ENCODE measurements at places on chromosomes 1 and 21.

- DNase-seq, result no peak
Measured at GRCh38 chr1:67514786-67515185, 84.6 kb upstream of the SERBP1 start.

DNA sequence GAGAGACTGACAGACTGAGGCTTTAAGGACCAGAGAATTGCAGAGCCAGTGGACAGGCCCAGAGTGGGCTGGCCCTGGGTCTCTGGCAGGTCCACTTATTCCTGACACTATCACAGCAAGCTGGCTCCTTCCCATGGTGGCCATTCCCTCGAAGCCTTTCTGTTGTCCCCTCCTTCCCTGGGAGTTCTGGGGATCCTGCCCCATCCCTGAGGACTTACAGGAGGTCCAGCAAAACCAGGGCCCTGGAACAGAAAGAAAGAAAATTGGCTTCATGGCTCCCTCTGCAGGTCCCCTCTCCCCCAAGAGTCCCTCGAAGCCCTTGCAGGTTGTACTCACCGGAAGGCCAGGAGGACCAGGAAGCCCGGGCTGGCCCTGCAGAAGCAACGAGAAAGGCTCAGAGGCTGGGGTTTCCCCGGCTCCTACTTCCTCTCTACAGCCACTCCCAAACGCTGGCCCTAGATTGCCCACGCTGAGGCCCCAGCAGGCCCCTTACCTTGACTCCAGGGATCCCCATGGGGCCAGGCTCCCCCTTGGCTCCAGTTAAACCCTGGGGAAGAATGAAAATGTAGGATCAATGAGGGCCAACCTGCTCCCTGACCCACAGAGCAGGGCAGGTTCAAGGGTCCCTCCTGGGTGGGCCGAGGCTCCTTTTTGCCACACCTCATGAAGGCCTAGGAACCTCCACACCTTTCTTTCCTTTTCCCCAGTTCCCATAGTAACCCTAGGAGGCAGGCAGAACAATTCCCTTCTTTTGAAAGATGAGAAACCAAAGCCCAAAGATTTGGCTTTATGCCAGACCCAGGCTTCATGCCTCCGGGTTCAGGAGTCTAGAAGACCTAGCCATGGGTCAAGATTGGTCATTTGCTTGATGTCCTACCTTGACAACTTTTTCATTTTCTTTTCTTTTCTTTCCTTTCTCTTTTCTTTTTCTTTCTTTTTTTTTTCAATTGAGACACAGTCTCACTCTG lies 4.6 kb downstream of the COL9A2 start:
- DNase-seq, result no peak

GRCh38 chr1:111649648-111650047 lies 30.1 kb downstream of the RAP1A start:
- no peak for DNase-seq

GRCh38 chr1:8586438-8586837 lies 231.0 kb downstream of the RERE start:
- DNase-seq, result no peak

- DNase-seq, result peak; percentile 18
Measured at GRCh38 chr21:21463456-21463855, 465.2 kb downstream of the NCAM2 start.

- no peak for DNase-seq
Measured at GRCh38 chr1:116850436-116850835, 59.3 kb upstream of the PTGFRN start.

DNA sequence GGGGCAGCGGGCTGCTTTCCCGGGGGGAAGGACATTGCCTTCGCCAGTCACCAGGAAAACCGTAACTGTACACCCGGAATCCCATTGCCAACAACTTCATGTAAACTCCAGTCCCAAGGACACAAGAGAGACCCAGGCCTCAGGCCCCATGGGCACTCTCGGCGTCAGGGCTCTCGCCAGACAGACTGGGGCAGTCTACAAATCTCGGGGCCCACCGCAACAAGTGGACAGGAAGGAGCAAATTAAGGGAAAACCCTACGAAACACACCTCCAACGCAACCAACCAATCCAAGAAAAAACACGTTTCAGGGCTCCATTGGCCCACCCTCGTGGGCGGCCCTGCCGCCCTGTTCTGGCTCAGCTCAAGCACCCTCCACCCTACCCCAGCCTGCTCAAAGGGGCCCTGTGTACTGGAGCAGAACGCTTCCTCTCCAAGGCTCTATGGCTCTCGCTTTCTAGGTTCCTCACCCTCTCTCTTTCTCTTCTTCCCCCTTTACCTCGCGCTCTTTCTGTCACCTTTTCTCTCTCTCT lies 4.6 kb upstream of the ZNF678 start:
- DNase-seq, result peak; percentile 53

GRCh38 chr1:201535046-201535918 lies 3.6 kb upstream of the NAV1 start:
- no peak for DNase-seq

GRCh38 chr1:53567851-53568250 lies 108.7 kb downstream of the DMRTB1 start:
- DNase-seq, result no peak

- peak; percentile 31 for DNase-seq
Measured at GRCh38 chr1:64864018-64864940, 102.1 kb downstream of the JAK1 start.

- DNase-seq, result no peak
Measured at GRCh38 chr21:14814991-14815390, 249.8 kb downstream of the NRIP1 start.

GRCh38 chr1:40668769-40669525 lies 3.5 kb upstream of the RIMS3 start:
- DNase-seq, result peak; percentile 72

DNA sequence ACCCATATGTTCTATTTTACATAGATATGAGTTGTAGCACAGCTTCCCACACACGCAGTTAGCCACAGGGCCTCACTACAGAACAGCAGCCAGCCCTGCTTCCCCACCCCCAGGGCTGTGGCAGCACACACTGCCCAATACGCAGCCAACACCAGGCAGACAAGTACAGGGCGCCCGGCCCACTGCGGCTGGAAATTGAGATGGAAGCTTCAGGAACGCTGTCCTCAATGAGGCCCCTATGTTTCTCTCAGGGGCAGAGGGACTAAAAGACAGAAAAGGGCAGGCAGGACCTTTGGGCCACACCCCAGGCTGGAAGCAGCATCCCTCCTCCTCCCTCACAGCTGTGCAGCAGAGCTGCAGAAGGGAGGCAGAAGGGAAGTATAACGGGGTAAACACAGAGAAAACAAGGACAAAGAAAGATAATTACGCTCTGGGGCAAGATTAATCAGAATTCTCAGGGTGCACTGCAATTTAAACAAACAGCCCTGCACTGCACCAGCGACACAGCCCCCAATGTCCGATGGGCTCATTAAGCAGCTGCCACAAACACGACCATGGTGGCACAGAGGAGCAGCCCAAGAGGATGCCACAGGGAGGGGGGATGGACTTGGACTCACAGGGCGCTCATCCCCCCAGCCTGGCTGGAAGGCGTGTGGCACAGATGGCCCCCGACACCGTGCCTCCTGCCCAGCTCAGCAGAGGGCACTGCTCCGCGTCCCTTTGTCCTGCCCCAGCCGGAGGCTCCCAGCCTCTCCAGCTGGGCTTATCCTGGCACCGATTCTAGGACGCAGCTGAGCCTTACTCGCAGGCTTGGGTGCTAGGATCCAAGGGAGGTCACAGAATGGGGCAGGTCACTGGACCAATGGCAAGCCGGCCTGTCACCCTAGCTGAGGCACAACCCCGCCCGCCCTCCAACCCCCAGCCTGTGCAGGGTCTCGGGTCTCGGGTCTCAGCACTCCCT lies 14.2 kb downstream of the WDR4 start:
- peak; percentile 50 for DNase-seq

GRCh38 chr1:185155600-185156287 lies 1.0 kb downstream of the TRMT1L start:
- peak; percentile 16 for DNase-seq
